Sigmoid colon (tissue), 7 donors: ENCODE measurements at places on chromosomes 16 and 17.

DNA sequence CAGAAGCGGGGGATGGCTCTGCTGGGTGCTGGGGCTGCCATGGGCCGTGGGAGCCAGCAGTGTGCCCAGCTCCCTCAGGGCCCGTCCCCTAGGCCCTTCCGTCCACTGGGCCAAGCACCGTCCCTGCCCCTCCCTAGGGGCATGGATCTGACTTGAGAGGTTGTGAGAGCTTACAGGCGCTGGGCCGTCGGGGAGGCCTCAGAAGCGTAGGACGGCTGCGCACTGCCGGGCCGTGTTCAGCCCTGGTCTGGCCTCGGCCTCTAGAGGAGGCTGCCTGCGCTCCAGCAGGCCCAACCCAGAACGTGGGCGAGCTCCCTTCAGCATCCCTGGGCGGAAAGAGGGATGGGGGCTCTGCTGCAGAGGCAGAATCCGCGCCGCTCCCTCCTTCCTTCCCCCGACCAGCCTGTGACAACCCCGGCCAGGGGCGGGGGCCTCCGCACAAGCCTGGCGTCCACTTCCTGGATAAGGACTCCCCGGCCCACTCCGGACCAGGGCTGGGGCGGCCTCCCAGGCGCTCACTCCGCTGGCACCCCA is 685 bp upstream of the MPG start:
- DNase-seq = peak; percentile 84
- H3K27me3 ChIP-seq = no peaks in the 10 kb centered on the region
- peak overlapping the region; percentile 97 for H3K4me3 ChIP-seq
- H3K4me1 ChIP-seq = peaks cover 46% of the 10 kb centered on the region
- peak overlapping the region; percentile 95 for H3K27ac ChIP-seq

- peaks cover 58% of the 10 kb centered on the region for H3K36me3 ChIP-seq
- no peak overlapping the region for H3K4me3 ChIP-seq
- H3K27ac ChIP-seq = no peak overlapping the region
- no peaks in the 10 kb centered on the region for H3K4me1 ChIP-seq
Measured at GRCh38 chr17:7001318-7001961, 5.6 kb downstream of the ALOX12 start.

DNA sequence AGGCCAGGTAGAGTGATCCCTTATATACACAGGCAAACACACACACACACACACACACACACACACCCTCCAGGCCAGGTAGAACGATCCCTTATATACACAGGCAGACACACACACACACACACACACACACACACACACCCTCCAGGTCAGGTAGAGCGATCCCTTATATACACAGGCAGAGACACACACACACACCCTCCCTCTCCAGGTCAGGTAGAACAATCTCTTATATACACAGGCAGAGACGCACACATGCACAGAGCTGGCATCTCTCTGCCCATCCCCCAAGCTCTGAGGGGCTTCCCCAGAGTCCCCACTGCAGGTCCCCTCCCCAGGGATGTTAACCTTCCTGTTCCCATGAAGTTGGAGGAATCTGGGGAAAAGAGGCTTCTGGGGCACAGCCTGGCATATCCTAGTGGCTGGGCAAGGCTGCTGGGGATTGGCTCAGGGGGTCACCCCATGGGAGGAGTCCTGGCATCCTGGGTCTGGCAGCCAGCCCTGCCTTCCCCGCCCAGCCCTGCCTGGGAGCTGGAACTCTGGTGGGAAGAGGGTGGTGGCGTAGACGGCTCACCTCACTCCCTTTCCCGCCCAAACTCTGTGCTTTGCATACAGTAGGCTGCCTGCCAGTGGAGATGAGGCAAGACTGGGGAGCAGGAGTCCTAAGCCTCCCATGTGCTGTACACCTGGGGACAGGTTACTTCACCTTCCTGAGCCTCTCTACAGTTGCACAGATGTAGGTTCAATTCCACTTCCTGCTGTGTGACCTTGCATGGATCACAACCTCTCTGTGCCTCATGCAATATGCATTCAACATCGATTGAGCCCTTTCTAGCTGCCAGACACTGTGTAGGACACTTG is 41.8 kb downstream of the TEKT5 start:
- no peaks in the 10 kb centered on the region for H3K4me1 ChIP-seq
- no peak for DNase-seq
- H3K36me3 ChIP-seq = no peaks in the 10 kb centered on the region
- H3K4me3 ChIP-seq = no peak overlapping the region

DNA sequence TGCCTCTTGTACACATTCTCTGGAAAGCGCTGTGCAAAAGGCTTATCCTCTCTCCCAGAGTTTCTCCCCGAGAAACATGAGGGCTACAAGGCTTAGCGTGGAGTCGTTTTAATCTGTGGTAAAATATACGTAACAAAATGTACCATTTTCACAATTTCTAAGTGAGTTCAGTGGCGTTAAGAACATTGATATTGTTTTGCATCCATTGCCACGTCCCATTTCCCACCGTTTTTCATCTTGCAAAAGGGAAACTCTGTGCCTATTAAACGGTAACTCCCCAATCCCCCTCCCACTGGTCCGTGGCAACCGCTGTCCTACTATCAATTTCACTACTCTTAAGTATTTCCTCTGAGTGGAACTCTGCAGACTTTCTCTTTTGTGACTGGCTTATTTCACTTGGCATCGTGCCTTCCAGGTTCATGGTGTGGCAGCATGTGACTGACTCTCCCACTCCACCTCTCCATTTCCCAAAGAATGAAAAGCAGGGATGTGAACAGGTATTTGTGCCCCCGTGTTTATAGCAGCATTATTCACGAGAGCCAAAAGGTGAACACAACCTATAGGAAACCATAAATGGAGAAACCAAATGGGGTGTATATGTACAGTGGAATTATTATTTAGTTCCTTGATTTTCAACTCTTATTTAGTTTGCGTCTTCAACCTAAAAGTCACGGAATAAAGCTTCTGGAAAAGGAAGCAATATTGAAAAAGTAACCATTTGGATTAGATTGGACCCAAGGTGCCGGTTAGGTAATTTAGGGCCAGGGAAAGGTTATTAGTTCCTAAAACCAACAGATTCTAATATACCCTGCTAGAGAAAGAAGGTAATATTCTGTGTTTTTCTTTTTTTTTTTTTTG is 1.1 kb upstream of the USP32 start:
- peak overlapping the region; percentile 98 for H3K27ac ChIP-seq
- H3K36me3 ChIP-seq = no peaks in the 10 kb centered on the region
- peak overlapping the region; percentile 93 for H3K4me3 ChIP-seq
- DNase-seq = peak; percentile 70
- no peaks in the 10 kb centered on the region for H3K27me3 ChIP-seq

DNA sequence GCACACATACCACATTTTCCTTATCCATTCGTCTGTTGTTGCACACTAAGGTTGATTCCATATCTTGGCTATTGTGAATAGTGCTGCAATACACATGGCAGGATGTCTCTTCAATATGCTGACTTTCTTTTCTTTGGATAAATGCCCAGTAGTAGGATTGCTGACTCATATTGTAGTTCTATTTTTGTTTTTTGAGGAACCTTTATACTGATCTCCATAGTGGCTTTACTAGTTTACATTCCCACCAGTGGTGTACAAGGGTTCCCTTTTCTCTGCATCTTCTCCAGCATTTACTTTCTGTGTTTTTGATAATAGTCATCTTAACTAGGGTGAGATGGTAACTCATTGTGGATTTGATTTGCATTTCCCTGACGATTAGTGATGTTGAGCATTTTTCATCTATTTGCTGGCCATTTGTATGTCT is 118.1 kb downstream of the STXBP4 start:
- no peaks in the 10 kb centered on the region for H3K36me3 ChIP-seq
- DNase-seq = no peak
- no peaks in the 10 kb centered on the region for H3K27me3 ChIP-seq
- H3K4me1 ChIP-seq = no peaks in the 10 kb centered on the region
- H3K4me3 ChIP-seq = no peak overlapping the region
- no peak overlapping the region for H3K27ac ChIP-seq

DNA sequence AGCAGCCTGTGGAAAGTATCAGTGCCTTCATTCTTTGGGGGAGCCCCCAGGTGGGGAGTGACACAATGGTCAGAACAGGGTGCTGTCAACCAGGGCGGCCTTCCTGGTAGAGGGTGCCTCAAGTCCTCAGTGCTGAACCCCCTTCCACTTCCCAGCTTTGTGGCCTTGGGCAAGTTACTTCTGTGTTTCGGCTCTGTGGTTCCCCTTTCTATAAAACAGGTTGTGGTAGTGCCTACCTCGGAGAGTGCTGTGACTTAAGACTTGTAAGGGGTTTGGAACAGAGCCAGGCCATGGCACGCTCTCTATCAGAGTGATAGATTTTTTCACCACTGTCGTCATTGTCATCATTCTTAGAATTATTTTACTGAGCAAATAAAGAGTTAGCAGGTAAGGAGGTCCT is 141.1 kb downstream of the CCDC182 start:
- no peaks in the 10 kb centered on the region for H3K36me3 ChIP-seq
- peaks cover 19% of the 10 kb centered on the region for H3K4me1 ChIP-seq
- no peak overlapping the region for H3K4me3 ChIP-seq
- H3K27ac ChIP-seq = peak overlapping the region; percentile 54

DNA sequence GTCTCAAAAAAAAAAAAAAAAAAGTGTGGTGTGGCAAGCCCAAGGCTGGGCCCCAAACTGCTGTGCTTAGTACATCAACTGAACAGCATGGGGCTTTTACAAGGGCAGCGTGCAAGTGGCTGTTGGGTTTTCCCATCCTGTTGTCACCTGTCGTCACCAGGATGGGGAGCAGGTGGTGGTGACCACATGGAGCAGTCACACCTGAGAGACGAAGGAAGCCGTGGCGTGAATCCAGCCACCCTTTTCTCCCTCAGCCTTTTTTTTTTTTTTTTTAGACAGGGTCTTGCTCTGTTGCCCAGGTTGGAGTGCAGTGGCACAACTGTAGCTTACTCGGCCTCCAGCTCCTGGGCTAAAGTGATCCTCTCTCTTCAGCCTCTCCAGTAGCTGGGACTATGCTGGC is 4.1 kb upstream of the MRPL58 start:
- no peaks in the 10 kb centered on the region for H3K36me3 ChIP-seq
- DNase-seq = no peak
- no peaks in the 10 kb centered on the region for H3K27me3 ChIP-seq
- H3K27ac ChIP-seq = no peak overlapping the region
- H3K4me3 ChIP-seq = no peak overlapping the region

GRCh38 chr17:34570506-34570905 is 8.9 kb upstream of the TMEM132E start:
- H3K27ac ChIP-seq = no peak overlapping the region
- no peaks in the 10 kb centered on the region for H3K4me1 ChIP-seq
- H3K36me3 ChIP-seq = no peaks in the 10 kb centered on the region
- no peak overlapping the region for H3K4me3 ChIP-seq
- peaks cover 7% of the 10 kb centered on the region for H3K27me3 ChIP-seq

- H3K4me3 ChIP-seq = no peak overlapping the region
- no peaks in the 10 kb centered on the region for H3K36me3 ChIP-seq
- DNase-seq = no peak
- no peak overlapping the region for H3K27ac ChIP-seq
- H3K27me3 ChIP-seq = no peaks in the 10 kb centered on the region
Measured at GRCh38 chr17:48483004-48483403, 47.8 kb downstream of the HOXB1 start.

DNA sequence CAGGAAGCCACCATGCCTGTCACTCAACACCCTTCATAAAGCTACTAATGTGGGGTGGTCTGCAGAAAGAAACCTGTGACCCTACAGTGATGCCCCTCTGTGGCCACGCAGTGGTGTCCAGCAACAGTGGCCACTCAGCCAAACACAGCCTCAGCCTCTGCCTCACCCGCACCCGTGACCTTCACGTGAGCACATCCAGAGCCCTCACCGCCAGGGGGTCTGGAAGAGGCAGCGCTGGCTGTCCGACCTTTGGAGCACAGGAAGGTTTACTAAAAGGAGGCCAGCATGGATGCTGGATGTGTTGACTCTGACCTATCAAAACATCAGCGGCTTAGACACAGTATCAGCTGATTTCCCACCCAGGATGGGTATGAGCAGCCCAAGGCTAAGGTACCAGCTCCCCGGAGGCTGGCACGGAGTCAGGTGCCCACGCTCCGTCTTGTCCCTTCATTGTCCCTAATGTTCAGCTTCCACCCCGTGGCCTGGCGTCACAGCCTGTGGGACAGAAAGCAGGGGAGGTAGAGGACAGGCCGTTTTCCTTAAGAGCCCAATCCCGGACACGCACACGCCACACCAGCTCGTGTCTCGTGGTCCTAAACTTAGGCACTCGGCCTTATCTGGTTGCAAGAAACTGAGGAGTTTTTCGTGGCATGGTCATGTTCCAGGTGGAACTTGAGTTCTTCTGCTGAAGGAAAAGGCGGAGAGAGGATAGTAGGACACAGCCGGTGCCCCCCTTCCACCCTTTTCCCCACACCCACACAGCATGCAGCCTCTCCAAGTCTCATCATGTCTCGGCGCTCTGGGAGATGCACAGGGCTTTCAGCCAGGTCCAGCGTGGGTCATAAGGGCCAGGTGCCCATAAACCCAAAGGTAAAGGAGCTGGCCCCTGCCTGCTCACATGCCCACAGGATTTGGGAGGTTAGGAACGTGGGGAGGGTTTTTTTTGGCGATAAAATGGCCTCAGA is 49.7 kb upstream of the ENDOV start:
- no peak overlapping the region for H3K27ac ChIP-seq
- H3K36me3 ChIP-seq = peaks cover 54% of the 10 kb centered on the region
- no peaks in the 10 kb centered on the region for H3K27me3 ChIP-seq
- no peaks in the 10 kb centered on the region for H3K4me1 ChIP-seq
- peak; percentile 45 for DNase-seq

DNA sequence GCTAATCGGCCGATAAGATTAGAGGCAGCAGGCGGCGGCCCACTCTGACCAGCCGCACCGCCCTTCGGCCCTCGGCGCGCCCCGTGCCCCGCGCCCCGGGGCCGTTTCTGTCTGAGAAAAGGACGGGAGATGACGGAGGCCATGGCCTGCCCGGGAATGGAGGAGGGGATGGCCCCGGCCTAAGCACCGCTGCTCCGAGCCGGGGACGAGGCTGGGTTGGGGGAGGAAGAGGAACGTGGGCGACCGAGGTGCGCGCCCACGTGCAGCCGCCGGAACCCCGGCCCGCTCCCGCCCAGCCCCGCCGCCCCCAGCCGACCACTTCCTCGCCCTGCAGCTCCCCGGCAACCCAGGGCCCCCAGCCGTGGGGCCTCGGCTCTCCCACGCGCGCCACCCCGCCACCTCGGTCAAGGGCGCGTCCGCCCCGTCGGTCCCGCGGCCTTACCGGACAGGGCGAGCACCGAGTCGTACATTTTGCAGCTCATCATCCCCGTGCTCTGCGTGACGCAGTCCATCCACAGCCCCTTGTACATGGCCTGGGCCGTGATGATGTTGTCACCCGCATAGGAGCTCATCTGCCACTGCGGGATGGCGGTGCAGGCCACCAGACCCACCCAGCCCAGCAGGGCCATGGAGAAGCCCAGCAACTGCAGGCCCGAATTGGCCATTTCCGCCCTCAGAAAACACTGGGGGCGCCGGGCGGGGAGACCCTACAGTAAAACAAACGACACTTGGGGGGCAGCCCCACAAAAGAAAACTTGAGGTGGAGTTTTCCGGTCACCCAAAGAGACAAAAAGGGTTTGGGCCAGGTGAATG is 693 bp downstream of the CLDN7 start:
- H3K36me3 ChIP-seq = peaks cover 5% of the 10 kb centered on the region
- H3K27me3 ChIP-seq = peaks cover 55% of the 10 kb centered on the region
- peak overlapping the region; percentile 29 for H3K4me3 ChIP-seq
- peak overlapping the region; percentile 45 for H3K27ac ChIP-seq
- H3K4me1 ChIP-seq = peaks cover 30% of the 10 kb centered on the region
